ENCODE measurements at places on chromosomes 7 and 10.

DNA sequence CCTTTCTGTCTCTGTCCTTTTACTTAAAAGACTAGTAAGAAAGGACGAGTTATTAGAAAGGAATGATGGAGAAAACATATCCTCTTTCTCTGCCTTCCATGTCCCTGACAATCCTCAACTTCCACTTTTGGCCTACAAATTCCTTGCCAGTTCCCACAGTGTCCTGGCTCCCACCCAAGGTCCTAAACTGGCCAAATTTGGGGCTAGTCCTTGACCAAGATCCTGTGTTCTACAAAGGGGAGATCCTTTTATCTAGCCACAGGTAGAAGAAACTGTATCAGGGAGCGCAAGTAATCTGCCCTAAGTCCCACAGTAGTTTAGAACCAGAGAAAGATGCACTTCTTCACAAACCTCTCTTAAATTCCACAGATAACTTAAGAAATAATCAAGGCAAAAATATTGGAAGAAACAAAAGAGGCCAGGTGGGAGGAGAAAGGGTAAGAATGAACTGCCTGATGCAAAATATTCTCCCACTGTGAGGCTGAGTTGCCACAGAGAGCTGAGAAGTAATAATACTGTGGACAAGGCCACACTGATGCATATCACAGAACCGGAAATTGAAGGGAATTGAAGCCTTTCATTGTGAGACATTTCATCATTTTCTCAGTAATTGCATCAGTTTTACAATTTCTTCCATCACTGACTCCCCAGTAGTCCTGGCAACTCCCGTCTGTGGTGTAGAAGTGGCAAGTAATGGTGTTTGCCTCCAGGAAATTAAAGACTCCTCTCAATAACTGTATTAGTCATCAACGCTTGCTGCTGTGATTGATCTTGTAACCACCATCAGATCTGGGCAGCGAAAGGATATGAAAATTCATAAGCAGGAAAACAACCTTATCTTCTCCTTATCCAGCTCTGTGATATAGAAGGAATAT lies 47.2 kb downstream of the DNAJC12 start:
- no peak for DNase-seq

- DNase-seq, result no peak
Measured at GRCh38 chr10:19580691-19581090, 235.5 kb upstream of the PLXDC2 start.

- no peak for DNase-seq
Measured at GRCh38 chr7:148819697-148820360, 64.3 kb downstream of the EZH2 start.

DNA sequence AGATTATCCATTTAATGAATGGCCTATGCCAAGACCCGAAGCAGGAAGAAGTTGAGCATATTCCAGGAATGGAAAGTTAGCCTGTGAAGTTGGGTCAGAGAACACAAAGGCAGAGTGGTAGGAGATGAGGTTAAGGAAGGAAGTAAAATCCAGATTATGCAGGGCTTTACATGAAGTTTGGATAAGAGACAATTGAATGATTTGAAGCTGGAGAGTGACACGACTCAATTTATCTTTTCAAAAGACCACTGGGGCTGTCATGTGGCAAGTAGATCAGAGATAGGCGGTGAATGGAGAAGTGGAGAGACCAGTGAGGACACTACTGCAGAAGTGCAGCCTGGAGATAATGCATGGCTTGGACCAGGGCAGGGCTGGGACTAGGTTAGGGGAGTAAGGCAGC lies 7.2 kb upstream of the CNOT4 start:
- no peak for DNase-seq

DNA sequence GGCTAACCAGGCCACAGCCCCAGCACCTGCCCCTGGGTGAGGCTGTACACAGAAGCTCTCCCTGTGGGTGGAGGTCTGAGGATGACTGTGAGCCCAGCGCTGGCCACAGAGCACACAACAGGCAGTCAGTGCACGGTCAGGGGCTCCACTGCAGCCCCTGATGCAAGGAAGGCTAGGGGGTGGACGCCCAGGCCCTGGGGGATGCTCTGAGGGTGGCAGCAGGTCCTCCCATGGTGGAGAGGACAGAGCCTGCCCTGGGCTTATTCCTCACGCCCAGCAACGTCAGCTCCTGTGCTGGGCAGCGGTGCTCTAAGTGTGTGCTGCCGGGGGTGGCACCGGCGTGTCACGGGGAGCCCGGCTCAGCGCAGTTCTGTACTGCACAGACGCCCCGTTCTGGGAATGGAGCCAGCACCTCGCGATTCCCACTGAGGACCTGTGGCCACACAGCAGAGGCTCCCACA lies 223.2 kb downstream of the MAD1L1 start:
- no peak for DNase-seq

DNA sequence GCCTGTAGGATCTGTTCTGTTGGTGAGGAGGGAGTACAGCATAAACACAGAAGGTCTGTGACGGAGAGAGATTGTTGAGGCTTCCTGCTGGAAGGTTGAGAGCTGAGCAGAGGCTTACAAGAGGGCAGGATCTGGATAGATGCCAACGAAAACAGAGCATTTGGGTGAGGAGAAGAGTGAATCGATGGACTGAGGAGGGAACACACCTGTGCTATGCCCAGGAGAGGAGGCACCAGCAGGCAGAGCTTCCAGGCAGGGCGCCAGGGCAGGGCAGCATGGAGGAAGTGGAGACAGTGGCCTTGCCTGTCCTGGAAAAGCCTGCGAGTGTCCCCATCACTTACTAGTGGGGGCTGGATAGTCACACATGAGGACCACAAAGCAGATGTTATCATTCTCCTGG lies 282.9 kb downstream of the PAXIP1 start:
- no peak for DNase-seq

DNA sequence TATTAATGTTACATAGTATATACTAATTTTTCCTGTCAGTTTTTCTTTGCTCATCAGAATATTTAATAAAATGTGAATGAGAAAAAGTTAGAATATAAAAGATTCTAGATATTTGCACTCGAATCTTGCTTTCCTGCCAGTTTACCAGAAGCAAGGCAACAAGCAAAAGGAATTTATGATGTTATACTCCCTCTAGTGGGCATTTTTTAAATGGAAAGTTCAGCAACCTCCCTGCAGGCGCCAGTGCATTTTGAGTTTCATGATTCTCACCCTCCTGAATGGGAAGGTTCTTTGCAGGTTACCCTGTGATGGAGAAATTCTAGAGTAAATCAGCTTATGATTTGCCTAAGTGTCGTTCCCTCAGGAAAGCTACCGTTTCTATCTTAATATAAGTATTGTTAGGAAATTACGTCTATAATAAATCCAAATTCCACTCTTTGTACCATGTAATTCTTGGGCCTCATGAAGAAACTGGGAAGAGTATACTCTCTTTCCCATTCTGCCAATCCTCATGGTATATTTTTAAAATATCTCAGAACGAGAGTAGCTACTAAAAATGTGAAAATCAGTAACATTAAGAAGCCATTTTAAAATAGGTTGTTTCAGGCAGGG lies 350.0 kb downstream of the CRPPA start:
- no peak for DNase-seq

GRCh38 chr10:68655620-68656126 lies 65.4 kb upstream of the CCAR1 start:
- no peak for DNase-seq

- DNase-seq, result no peak
Measured at GRCh38 chr10:61841338-61841875, 60.1 kb upstream of the ARID5B start.

DNA sequence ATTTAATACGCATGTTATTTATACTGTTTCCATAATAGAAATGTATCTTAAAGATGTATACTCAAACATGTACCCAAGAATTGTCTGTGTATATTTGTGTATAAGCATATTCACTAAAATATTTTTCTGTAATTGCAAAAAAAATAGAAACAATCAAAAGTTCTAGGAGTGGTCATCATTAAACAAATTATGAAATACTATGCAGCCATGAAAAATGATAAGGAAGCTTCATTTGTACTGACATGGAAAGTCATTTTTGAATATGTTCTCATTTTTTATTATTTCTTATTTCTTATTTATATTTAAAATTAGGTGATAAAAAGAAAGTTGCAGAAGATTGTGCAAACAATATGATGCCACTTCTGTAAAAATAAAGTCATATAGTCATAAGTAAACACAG lies 400.0 kb upstream of the AUTS2 start:
- DNase-seq, result no peak

- DNase-seq, result no peak
Measured at GRCh38 chr10:77869626-77870420, 56.7 kb downstream of the DLG5 start.

DNA sequence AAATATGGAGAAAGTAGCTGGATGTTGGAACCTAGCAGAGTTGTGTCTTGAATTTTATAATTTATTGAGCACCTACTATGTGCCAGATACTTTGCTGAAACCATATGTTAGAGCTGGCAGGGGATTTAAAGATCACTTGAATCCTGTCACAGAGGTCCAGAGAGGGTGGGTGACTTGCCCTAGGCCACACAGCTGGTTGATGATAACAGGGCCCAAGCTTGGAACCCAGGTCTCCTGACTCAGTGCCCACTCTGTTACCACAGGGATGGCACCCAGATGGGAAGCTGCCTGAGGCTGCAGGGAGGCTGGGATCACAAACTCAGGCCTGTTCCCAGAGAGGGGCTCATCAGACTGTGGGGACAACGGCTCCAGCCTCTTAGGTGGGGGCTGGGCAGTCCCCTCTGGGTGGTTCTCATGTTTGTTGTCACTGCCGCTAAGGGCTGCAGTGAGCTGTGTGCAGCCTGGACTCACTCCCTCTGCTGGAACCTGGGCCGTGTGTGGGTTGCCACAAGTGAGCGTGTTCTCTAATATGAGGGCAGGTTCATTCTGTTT lies 18.6 kb downstream of the GOLGA7B start:
- DNase-seq, result no peak

DNA sequence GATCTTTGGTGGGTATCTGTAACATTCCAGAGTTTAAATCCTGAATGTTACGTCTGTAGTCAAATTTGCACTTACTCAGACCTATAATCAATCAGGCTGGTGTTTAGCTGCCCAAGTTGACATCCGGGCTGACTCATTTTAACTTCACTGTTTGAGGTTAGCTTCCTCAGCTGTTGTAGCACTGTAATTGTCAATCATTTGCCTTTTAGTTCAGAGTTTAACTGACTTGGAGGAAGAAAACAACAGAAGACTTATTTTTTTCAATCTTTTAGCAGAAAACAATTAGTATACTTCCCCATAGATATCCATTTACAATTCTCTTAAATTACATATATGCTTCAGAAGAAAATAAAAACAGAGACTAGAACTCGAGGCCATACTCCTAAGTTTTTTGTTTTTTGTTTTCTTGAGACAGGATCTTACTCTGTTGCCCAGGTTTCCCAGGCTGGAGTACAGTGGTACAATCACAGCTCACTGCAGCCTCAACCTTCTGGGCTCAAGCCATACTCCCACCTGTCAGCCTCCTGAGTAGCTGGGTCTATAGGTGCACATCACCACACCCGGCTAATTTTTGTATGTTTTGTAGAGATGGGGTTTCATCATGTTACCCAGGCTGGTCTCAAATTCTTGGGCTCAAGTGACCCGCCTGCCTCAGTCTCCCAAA lies 38.5 kb upstream of the LRRC17 start:
- DNase-seq, result no peak

DNA sequence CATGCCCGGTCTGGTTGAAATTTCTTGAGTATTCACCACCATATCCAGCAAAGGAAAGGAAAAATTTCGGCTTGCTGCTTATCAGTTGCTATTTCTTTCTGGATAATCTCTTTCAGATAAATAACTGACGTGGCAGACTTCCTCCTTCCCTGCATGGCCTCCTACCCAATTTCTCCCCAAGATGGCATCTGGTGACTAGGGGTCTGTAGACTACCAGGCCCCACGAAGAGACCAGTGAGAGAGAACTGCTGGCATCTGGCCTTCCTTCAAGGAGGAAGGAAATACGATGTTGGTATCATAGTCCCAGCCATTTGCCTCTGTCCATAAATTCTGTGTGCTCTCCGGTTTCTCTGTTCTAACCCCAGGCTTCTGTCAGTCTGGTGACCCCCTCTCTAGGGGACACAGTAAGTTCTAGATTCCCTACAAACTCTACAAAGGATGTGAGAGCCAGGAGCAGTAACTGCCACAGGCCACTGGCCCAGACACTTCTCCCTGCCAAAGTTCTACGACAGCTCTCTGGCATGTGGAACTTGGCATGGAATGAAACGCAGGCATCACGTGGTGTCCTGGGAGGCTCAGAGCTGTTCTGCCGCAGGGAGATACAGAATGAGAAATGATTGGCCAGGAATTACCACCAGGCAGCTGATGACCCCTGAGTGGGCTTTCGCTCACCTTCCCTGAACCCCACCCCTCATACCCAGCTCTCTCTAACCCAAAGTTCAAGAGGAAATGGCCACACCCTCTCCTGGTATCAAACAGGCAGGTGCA lies 30.0 kb upstream of the MSRB2 start:
- DNase-seq, result no peak

DNA sequence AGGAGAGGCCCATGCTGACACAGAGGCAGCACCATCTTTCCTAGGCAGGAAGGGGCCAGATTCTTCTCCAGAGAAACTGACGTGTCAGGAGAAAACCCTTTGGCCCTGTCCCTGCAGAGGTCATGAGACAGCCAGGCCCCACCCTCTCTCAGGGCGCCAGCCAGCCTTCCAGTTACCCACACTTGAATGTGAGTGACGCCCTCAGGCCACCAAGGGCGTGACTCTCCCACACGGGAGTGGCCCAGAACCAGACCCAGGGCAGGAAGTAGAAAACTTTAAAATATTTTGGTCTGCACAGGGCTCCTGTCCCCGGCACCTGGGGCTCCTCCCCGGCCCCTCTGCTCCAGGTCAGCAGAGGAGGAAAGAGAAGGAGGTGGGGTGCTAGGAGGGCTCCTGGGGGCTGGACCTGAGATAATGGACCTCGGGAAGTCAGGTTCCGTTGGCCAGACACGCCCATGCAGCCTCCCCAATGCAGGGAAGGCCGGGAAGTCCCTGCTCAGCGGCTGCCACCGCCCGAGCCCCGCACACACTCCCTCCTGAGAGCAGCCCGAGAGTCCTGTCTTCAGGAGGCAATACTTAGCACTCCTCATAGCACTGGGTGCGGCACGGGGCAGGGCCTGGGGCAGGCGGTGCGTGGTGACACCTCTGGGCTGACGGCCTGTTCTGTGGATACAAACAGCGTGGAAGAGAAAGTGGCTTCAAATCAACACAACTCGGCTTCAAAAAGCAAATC lies 67.0 kb upstream of the CFAP46 start:
- no peak for DNase-seq

GRCh38 chr7:131745390-131746248 lies 189.2 kb upstream of the PODXL start:
- DNase-seq, result no peak

DNA sequence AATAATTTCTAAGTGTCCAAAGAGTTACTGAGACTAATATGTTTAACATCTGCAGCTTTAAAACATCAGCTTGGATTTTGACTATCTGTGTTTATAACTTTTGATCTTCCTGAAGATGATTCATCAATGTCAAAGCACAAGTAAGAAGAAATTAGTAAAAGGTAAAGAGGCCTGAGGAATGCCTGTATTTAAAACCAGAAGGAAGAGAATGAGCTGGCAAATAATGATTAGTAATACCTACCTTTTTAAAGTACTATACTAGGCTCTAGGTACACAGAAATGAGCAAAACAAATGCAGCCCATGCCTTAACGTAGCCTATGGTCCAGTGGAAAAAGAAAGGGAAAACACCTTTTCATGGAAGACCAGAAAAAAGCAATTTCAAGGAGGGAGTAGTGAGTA lies 158.0 kb downstream of the KCND2 start:
- no peak for DNase-seq

GRCh38 chr10:27464993-27465392 lies 39.1 kb upstream of the RAB18 start:
- DNase-seq, result no peak

GRCh38 chr10:83582407-83583095 lies 556.8 kb upstream of the GHITM start:
- DNase-seq, result no peak

GRCh38 chr10:4022473-4022872 lies 237.5 kb upstream of the KLF6 start:
- DNase-seq, result no peak

Data from activated gamma-delta T cell treated with anti-CD3 and anti-CD28 coated beads, Interleukin-2, amount 50 U/mL, for 16 hours (primary cell).